HT1080 (cell line): ENCODE measurements at places on chromosomes 1 and 21. TPM values are rescaled to one million over a fixed set of nuclear protein-coding genes. Genes with fewer than 3 reads are reported as not detected.

GRCh38 chr1:218591966-218592365 lies 246.8 kb downstream of the TGFB2 start:
- no peak for DNase-seq

- peak; percentile 25 for DNase-seq
These were observed 100.0 kb upstream of the ADAR start for GRCh38 chr1:154707901-154708463.

LCE2B gene
- total RNA-seq, result not detected in 2 replicates

DNA sequence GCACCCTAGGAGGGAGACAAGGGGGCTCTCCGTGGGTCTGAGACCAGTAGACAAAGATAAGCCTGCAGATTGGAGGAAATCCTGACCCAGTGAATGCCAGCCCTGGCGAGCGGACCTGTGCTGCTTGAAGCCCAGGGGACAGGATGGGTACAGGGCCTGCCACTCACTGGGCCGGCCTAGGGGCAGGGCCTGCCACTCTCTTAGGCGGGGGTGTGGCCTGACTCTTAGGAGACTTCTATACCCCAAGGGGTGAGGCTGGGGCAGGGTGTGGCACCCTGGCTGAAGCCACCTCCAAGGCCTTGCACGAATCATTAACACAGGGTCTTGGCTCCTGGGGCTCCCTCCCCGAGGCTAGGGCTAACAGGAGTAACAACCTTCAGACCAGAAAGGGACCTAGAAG lies 30.7 kb downstream of the TRIM62 start:
- DNase-seq, result no peak

- no peak for DNase-seq
These were observed 25.2 kb downstream of the CDC42 start for GRCh38 chr1:22077728-22078127.

EXTL1 gene
- total RNA-seq, result not detected in 2 replicates

RXFP4 gene
- total RNA-seq, result 0.55 TPM in 1 of 2 replicates, not detected in the other

DNA sequence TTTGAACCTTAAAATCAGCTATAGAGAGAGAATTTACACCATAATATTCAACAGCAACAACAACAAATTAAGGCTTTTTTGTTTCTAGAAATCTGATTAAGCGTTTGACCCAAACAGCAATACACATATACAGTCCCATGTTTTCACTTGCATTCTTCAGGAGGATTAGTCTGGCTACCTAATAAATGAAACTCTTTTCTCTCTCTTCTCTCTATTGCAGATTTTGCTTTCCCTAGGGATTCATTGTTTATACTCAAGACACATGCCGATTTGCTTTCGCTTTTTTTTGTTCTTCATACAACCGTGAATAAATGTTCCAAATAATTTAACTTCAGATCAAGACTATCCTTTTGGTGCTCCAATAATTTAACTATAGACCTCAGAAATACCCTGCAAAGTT lies 162.4 kb upstream of the PTBP2 start:
- DNase-seq, result no peak

- no peak for DNase-seq
These were observed 249.8 kb downstream of the SIPA1L2 start for GRCh38 chr1:232380131-232380530.
